Activated T-cell treated with anti-CD3 and anti-CD28 coated beads for 24 hours (primary cell): ENCODE measurements at places on chromosomes 13 and 19.

GRCh38 chr13:29457299-29457698 lies 138.2 kb downstream of the SLC7A1 start:
- no peak for DNase-seq

DNA sequence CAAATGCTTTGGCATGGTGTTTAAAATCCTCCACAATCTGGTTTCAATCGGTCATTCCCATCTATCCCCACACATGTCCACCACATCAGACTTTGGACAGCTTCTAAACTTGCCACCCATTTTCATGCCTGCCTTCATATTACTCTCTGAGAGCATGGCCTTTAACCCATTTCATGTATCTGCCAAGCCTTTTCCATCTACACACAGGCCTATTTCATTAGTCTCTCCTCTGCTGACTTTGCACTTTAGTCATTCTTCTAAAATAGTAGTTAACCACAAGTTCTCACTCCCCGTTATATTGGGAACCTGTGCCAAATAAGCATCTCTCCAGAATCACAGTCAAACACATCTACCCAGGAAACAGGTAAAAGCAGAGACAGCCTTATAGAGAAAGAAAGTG lies 142.2 kb downstream of the MZT1 start:
- no peak for DNase-seq

- DNase-seq = no peak
Measured at GRCh38 chr13:94173312-94173854, 306.1 kb downstream of the DCT start.

DNA sequence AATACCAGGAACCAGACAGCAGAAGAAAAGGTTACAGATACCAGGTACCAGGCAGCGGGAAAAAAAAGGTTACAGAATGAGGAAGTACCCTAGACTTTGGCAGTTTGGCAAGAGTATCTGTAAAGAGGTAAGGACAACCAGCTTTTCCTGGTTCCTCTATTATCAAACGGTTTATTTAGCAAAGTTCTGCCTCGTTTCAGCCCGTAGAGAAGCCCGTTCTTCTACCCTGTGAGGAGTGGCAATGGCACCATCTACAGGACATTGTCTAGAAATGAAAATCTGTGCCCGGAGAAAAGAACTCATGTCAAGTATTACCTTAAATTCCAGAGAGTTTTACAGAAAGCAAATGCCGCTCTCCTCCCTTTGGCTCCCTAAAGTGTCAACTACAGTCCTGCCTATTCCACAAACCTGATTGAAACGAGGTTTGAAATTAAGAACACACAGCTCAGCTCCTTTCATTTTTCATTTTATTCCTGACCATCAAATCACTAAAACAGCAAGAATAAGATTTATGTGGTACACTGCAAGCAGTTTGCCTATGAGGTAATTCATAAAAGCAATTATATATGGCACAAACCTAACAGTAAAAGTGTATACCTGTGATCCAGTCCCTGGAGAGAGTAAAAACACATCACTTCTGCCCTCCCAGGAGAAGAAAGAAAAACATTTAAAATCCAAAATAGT lies 226.3 kb downstream of the SLC7A1 start:
- no peak for DNase-seq

DNA sequence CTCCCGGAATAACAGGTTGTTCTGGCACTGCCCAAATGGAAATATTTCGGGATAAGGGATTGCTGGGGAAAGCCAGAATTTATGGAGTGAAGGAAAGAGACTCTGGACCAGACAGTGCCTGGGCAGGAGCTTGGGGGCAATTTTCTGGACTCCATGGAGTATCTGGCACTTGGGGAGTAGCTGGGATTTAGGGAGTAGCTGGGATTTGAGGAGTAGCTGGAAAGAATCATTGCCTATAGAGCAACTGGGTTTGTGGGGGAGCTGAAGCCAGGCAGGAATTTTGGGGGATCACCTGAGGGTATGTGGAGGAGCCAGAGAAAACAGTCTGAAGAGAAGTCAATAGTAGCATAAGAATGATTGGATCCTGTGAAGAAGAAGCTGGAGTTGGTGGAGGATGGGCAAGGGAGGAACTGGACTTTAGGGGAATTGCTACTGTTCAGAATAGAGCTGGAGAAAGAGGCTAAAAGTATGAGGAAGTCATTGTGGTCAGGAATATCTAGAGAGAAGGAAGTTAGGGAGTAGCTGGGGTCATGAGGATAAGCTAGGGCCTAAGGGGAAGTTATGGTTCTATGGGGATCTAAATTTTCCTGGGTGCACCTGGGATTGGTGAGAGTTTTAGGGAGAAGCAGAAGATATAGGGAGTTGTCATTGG lies 14.8 kb downstream of the FSD1 start:
- DNase-seq = no peak

- no peak for DNase-seq
Measured at GRCh38 chr13:59747529-59747928, 416.2 kb downstream of the DIAPH3 start.

DNA sequence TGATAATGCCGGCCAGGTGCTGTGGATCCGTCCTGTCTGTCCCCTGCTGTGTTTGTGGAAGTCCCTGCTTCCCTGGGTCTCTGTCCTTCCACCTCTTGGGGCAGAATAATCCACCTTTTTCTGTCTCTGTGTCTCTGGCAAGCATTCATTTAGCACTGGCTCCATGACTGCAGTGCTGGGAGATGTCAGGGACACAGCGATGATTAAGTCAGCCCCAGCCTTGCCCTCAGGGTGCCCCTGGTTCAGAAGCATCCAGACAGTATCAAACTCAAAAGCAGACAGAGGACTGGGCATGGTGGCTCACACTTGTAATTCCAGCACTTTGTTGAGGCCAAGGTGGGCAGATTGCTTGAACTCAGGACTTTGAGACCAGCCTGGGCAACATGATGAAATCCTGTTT lies 1.5 kb downstream of the HIPK4 start:
- DNase-seq = no peak

GRCh38 chr13:34750078-34750931 lies 191.8 kb upstream of the NBEA start:
- DNase-seq = no peak

GRCh38 chr13:106560821-106561220 lies 7.1 kb downstream of the ARGLU1 start:
- DNase-seq = no peak

- DNase-seq = no peak
Measured at GRCh38 chr19:10295305-10295846, 5.6 kb downstream of the ICAM5 start.

DNA sequence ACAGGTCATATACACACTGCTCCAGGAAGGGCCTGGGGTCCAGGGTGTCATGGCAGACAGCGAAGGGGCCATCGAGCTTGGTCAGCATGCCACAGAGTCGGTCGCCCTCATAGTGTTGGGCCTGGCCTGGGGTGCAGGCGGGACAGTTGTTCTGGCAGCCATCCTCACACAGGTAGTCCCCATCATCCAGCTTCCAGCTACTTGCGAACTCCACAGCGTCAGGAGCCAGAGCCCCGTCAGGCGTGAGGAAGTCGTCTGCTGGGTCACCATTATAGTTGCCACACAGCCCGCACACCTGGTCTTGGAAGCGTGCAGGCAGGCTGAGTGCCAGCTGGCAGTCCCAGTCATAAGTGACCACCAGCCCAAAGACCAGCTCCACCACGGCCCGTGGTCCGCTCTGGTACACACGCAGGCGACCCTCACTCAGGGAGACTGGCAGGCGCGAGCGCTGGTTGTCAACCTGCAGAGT lies 16.2 kb downstream of the FCGBP start:
- no peak for DNase-seq

DNA sequence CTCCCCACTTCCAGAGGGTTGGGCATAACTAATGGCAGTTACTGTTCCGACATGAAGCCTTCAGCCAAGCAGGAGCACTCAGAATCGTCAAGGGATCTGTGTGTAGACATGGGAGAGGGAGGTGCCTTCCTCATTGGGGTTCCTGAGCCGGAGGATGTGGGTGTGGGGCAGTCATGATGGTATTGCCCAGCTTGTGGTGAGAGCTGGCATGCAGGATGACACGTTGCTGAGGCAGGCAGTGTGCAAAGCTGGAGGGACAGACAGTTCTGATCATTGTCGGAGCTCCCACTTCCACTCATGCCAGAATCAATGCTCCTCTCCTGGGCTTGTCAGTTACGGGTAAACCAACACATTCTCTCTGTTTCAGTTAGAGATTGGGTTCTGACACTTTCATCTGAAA lies 83.9 kb upstream of the TSC22D1 start:
- DNase-seq = no peak

- DNase-seq = no peak
Measured at GRCh38 chr13:19068691-19069090, 112.9 kb downstream of the TUBA3C start.

- no peak for DNase-seq
Measured at GRCh38 chr13:23739596-23739995, 149.6 kb downstream of the MIPEP start.

- no peak for DNase-seq
Measured at GRCh38 chr13:109425821-109426689, 360.3 kb downstream of the IRS2 start.

DNA sequence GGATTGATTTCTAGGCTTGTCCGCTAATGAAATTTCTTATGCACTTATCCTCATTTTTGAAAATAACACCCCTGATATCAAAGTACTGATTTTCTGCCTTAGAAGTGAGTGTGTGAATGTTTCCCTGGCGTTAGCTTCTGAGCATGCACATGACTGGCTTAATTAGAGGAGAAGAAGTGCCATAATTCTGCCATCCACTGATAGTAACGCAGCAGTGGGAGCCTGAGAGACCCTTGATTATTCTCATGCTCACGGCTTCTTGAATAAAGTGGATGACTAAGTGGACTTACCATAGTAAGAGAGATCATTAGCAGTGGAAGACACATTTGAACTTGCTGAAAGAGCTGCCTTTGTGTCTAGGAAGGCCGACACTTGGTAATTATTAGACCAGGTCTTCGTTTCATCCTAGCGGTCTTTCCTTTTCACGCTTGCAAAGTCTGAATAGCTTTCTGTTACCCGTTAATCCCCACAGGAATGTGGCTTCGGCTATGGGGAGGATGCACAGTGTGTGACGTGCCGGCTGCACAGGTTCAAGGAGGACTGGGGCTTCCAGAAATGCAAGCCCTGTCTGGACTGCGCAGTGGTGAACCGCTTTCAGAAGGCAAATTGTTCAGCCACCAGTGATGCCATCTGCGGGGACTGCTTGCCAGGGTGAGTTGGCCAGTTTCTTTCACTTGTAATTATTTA lies 45.3 kb downstream of the TNFRSF19 start:
- no peak for DNase-seq

DNA sequence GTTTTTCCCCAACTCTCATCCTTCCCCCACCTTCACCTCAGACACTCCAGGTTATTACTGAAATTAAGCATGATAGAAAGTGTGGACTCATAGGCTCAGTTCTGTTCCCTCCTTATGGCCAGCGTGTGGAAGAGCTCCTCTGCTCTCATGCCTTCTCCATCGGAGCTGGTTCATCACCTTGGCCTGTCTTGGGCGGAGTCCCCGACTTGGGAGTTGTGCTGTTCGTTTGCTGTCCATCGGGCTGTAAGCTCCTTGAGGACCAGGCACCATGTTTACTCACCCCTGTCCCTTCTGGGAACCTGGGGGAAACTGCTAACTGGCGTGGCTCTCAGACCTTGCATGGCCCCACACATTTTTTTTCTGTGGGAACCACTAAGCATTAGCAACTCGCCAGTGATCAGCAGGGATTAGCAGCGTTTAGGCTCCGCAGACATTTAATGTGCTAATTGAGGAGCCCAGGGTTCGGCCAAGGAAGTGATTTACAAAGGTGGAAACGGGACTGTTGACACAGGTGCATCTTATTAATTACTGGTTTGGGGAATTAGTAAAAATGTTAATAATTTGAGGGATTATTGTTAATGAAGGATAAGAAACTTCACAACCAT lies 123.8 kb downstream of the TM9SF2 start:
- DNase-seq = no peak

DNA sequence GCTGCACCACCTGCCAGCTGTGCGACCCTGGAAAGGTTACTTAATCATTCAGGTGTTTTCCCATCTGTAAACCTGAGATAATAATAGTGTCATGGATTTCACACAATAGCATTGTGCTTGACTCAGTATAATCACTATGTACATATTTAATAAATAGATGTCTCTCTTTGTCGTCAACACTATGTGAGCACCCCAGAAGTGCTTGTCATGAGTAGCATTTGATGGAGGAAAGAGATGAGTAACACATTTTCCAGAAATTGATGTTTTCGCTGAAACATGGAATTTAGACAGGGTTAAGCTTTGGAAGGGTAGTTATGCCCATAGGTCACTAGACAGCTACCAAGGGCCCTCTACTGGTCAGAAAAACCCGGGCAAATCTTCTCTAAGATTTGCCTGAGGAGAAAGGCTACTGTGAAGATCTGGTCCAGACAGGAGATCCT lies 9.5 kb upstream of the MBNL2 start:
- no peak for DNase-seq

GRCh38 chr13:43229506-43229905 lies 206.1 kb downstream of the DNAJC15 start:
- no peak for DNase-seq

GRCh38 chr13:102697929-102698648 lies 3.2 kb upstream of the METTL21C start:
- no peak for DNase-seq

GRCh38 chr13:24688950-24689349 lies 8.7 kb downstream of the ATP12A start:
- DNase-seq = no peak

DNA sequence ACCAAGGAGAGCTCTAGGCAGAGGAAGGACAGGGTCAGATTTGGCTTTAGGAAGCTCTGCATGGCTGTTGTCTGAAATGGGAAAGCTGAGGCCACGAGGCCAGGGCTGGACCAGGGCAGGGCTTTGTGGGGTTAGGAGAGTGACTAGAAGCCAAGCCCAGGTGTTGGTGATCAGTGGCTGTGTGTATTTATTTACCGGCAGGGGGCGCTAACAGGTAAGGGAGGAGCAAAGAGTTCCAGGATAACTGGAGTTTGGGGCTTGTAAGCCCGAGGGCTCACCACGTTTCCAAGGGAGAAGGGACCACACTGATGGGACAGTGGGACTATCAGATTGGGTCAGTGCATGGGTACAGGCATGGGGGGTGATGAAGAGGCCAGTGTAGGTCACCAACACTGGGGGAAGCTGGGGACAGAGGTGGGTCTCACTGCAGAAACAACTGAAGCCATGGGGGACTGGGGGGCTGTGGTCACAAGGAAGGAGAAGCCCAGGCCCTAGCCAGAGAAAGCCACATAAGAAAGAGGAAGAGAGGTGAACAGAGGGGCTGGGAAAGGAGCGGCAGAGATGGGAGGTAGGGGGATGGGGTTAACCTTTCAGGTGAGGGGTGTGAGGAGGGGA lies 3.9 kb downstream of the TMEM147 start:
- peak; percentile 33 for DNase-seq

GRCh38 chr13:98300956-98301641 lies 124.0 kb upstream of the RNF113B start:
- no peak for DNase-seq

GRCh38 chr19:13848340-13848677 lies 28.6 kb upstream of the NANOS3 start:
- DNase-seq = no peak

GRCh38 chr13:25806264-25806974 lies 245.4 kb downstream of the SHISA2 start:
- no peak for DNase-seq

DNA sequence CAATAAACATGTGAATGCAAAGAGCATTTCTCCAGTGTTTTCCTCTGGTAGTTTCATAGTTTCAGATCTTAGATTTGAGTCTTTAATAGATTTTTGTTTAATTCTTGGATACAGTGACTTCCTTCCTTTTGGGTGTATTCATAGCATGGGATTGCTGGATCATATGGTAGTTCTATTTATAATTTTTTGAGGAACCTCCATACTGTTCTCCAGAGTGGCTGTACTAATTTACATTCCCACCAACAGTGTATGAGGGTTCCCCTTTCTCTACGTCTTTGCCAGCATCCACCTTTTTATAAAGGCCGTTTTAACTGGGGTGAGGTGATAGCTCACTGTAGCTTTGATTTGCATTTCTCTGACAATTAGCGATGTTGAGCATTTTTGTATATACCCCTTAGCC lies 9.3 kb upstream of the CALM3 start:
- DNase-seq = no peak
